ENCODE measurements at places on chromosomes 3 and 15. TPM values are rescaled to one million over a fixed set of nuclear protein-coding genes. Genes with fewer than 3 reads are reported as not detected.

GRCh38 chr15:44501768-44502366 lies 35.1 kb upstream of the EIF3J start:
- no peak for DNase-seq

DNA sequence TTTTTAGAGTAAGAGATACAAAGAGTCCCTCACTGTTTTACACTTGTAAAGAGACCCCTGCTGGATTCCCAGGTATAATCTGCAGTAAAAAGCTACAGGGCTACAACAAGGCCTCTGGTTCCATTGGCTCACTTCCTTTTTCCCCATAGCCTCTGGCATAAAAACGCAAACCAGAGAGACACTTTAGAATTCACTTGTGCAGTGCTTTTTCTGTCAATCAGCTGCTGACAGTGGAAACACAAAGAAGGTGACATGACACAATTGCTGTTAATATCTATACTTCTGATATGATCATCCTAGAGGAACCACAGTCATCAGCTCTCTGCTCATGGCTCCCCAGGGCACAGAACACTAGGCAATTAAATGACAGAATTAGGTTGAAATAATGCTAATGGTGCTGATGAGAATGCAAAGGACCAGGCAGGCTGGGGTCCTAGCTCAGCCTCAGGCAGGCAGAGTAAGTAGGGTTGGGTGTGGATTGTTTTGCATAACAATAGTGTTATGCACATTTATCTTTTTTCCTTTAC lies 667.9 kb upstream of the CFAP20DC start:
- no peak for DNase-seq

DNA sequence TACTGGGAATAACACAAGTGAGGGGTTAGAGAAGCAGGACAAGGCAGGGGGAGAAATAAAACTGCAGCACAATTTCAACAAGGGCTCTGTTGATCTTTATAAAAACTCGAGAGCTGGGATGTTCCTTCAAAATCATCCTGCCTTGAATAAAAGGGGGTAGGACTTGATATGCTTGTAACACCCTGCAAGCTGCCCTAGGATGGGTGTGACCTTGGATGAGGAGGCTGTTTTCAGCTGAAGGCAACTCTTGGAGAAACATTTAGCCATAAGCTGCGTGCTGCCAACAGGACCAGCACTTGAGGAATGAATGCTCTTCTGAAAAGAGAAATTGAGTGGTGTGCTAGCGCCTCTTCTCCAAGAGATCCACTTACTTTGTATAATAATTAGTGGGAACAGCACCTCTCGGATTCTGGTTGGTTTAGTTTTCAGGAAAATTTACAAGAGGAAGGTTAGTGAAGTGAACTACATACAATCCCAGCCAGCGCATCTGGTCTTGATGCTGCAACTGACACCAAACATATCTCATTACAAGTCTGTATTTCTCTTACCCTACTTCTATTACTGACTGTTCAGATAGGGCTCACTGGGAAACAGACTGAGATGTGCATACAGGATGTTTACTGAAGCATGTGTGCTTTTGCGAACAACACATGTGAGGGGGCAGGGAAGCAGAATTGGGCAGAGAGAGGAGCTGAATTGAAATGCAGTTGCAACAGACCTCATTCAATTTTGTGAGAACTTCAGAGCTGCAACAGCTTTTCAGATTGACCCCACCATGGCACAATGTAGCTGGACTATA lies 643.0 kb upstream of the GOLIM4 start:
- no peak for DNase-seq

Gene CSPG4
- total RNA-seq: not detected

Gene DUOX1
- total RNA-seq: not detected

GRCh38 chr3:184234224-184234623 lies 4.8 kb downstream of the VWA5B2 start:
- no peak for DNase-seq

- DNase-seq: no peak
Measured at GRCh38 chr3:45337839-45338470, 50.4 kb upstream of the LARS2 start.

Gene CNTN3
- total RNA-seq: not detected

Gene CCR1
- total RNA-seq: 1.5 TPM

DNA sequence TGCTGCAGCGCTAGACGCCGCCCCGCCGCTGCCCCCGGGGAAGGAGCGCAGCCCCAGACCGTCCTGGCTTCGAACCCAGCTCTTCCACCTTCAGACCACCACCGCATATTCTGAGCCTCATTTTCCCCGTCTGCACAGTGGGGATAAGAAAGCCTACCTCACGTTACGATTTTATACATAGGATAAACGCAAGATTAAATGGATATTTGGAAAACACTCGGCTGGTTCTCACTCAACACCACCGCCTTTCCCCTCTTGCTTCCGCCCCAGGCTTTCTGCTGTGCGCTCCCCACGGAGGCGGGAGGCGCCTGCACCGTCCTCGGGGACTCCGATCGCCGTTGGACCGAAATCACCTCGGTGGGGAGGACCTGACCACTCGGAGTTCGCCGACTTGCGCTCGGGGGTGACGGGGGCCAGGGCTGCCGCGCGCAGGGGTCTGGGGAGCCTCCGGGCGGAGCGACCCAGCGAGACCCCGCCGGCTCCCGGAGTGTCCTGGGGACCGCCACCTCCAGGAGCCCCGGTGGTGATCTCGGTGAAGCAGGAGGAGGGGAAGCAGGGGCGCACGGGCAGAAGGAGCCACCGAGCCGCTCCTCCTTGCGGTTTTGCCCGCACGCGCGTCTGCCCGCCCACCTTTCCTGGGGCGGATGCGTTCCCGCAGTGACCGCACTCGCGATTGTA lies 4.0 kb downstream of the FBXL22 start:
- peak; percentile 76 for DNase-seq

Gene GOLGA8M
- not detected for total RNA-seq

- no peak for DNase-seq
Measured at GRCh38 chr3:133525435-133525834, 48.1 kb upstream of the CDV3 start.

Gene GRK7
- not detected for total RNA-seq

DNA sequence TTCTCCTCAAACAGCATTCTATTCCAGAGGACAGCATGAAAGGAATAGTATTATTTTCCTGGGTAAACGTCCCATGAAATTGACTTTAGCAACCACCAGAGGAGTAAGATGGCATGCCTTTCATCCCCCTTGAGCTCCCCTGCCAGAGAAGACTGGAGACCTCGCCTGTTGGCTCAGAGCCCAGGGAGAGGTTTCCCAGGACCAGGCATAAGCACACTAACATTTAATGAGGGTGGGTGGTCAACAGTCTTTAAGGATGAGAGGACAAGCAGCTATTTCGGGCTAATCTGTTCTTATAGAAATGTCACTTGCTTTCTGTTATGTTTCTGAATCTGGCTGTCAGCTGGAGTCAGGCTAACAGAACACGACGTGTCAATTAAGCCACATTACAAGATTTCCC lies 390.5 kb downstream of the GABRG3 start:
- DNase-seq: no peak

GRCh38 chr3:156865732-156866131 lies 39.6 kb downstream of the LEKR1 start:
- no peak for DNase-seq

Gene C2CD4A
- 0.09 TPM for total RNA-seq

- peak; percentile 63 for DNase-seq
Measured at GRCh38 chr15:52735231-52736089, 54.7 kb downstream of the ONECUT1 start.

GRCh38 chr15:96756146-96756545 lies 425.6 kb downstream of the NR2F2 start:
- DNase-seq: no peak

Gene TADA3
- 58.8 TPM for total RNA-seq

Gene CSTA
- 0.31 TPM for total RNA-seq

- no peak for DNase-seq
Measured at GRCh38 chr3:80097674-80098073, 329.9 kb upstream of the ROBO1 start.

GRCh38 chr3:157163217-157163953 lies 3.4 kb upstream of the CCNL1 start:
- no peak for DNase-seq

Gene PRR20G
- not detected for total RNA-seq

Gene KLHDC8B
- total RNA-seq: 3.5 TPM

DNA sequence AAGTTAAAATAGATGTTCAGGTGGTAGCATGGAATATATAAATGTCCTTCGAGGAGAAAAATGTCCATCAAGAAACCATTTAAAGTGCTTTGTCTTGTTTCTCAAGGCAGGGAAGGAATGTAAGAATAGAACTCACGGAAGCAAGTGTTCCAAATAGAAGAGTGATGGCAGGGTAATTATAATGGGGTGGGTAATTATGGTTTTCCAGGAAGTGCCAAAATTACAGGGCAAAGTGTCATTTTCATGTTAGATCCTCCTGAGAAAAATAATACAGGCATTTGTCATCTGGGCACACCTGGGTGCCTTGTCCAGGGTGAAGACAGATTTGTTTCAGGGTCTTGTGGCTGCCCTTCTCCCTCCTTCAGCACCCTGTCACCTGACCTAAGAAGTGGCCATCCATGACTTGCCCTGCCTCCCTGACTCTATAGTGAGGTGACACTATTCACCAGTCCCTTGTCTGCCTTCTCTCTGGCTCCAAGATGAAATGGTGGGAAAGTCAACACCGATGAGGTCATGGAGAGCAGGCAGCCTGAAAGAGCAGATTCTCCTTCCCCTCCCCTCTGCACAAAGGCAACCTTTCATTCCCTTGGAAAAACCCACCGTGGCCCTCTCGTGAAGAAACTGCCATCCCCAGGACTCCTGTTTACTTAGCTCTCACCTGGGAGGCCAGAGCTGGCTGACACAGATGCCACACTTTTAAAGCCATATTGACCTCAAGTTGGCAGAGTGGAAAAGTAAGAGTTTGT lies 45.1 kb upstream of the AMOTL2 start:
- no peak for DNase-seq

DNA sequence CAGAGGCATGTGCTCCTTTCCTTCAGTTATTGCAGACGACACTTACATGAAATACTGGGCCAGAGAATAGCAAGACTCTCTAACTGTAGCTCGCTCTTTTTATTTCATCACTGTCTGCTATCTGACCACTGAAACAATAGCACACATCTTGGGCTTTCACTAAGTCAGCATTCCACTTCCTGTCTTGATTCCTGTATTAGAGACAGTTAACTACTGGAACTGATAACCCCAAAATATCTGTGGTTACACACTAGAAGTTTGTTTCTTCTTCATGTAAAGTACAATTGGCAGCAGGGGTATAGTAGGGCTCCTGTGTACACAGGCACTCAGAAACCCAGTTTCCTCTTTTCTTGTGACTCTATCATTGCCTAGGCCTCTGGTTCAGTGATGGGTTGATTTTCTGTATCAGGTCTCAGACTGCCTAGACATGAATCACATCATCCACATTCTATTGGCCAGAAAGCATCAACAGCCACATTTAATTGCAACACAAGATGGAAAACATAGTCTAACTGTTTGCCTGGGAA lies 230.2 kb upstream of the CD96 start:
- DNase-seq: peak; percentile 10

Gene MEIS2
- total RNA-seq: not detected

Gene LRRC3B
- total RNA-seq: not detected

DNA sequence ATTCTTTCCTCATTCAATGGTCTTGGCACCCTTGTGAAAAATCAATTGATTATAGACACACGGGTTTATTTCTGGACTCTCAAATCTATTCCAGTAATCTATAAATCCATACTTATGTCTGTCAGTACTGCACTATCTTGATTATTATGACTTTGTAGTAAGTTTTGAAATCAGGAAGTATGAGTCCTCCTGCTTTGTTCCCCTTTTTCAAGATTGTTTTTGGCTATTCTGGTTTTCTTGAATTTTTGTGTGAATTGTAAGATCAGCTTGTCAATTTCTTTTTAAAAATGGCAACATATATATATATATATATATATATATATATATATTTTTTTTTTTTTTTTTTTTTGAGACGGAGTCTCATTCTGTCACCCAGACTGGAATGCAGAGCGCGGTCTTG lies 32.3 kb upstream of the CFAP20DC start:
- no peak for DNase-seq

- no peak for DNase-seq
Measured at GRCh38 chr3:192826214-192827006, 91.2 kb downstream of the MB21D2 start.

GRCh38 chr15:90729261-90729660 lies 12.1 kb downstream of the BLM start:
- no peak for DNase-seq

DNA sequence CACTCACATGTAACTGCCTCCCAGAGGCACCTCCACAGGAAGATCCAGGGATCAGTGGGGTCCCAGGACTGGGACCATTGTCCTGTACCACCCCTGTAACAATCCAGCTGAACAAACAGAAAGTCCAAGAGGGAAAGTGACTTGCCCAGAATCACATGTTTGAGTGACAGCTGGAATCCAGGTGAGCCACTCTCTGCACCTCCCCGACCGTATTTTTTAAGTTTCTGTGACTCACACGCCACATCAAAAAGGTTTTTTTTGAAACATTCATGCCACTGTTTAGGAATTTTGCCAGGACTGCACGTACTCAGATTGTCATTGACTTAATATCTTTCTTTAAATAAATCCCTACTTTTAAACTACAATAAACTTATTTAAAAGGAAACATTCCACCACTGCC lies 9.8 kb upstream of the SLC6A1 start:
- no peak for DNase-seq

Gene A4GNT
- not detected for total RNA-seq

- DNase-seq: no peak
Measured at GRCh38 chr15:80638553-80639167, 56.5 kb upstream of the ABHD17C start.

- DNase-seq: no peak
Measured at GRCh38 chr3:172042136-172042662, 2.8 kb downstream of the FNDC3B start.

Gene SEC61A1
- 208 TPM for total RNA-seq

Gene TMCO5A
- not detected for total RNA-seq

DNA sequence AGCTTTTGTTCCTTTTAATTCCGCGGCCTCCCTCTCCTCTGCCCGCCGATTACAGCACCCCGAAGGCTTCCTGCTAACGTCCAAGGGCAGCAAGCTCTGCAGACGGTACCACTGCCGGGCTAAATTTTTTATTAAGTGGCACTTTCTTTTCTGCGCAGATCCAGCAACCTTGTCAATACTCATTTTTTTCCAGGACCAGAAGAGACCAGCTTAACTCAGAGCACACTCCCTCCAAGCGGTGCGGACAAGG lies 542 bp upstream of the MEIS2 start:
- no peak for DNase-seq

GRCh38 chr3:198070871-198071270 lies 110.9 kb downstream of the LMLN start:
- no peak for DNase-seq

Gene CCR8
- 5.3 TPM for total RNA-seq

DNA sequence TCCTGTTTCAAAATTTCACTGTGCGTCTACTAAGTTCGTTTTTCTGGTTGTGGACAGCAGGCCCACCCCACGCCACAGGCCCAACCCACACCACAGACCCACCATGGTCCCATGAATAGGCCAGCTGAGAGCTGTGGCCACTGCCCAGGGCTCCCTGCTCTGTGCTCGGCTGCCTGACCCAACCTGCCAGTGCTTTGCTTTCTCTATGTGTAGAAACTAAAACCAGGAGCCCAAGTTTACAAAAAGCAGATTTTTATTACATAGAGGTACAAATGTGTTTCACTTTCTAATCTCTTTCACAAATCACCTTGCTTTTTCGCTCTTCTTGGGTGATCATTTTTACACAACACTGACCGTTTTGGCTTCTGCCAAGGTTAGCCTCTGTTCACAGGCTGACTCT lies 69.1 kb downstream of the HERC2 start:
- no peak for DNase-seq

All from CD8-positive, alpha-beta memory T cell (primary cell).